CMK (cell line): ENCODE measurements at places on chromosomes 11 and 22.
A peak's percentile ranks its signal among the peaks of the same experiment; 100 is the strongest.

GRCh38 chr22:43520632-43521039 lies 108.8 kb downstream of the MPPED1 start:
- DNase-seq = no peak

GRCh38 chr11:110908401-110909105 lies 196.3 kb upstream of the ARHGAP20 start:
- DNase-seq = no peak

DNA sequence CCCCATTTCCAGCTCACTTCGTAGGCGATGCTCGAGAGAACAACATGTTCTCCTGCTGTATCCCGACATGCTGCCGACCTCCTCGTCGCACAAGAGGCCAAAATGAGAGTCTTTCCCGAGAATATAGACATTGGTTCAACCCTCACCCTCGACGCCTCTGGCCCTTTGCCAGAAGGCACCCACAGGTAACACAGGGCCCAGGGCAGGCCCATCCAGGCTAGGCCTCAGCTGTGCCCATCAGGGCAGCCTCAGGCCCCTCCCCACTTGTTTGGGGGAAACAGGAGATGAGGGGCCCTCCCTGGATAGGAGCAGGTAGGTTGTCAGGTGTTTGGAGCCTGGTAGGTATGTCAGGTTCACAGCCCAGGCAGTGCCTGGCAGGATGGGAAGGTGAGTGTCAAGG lies 2.7 kb upstream of the RGL4 start:
- DNase-seq = no peak

DNA sequence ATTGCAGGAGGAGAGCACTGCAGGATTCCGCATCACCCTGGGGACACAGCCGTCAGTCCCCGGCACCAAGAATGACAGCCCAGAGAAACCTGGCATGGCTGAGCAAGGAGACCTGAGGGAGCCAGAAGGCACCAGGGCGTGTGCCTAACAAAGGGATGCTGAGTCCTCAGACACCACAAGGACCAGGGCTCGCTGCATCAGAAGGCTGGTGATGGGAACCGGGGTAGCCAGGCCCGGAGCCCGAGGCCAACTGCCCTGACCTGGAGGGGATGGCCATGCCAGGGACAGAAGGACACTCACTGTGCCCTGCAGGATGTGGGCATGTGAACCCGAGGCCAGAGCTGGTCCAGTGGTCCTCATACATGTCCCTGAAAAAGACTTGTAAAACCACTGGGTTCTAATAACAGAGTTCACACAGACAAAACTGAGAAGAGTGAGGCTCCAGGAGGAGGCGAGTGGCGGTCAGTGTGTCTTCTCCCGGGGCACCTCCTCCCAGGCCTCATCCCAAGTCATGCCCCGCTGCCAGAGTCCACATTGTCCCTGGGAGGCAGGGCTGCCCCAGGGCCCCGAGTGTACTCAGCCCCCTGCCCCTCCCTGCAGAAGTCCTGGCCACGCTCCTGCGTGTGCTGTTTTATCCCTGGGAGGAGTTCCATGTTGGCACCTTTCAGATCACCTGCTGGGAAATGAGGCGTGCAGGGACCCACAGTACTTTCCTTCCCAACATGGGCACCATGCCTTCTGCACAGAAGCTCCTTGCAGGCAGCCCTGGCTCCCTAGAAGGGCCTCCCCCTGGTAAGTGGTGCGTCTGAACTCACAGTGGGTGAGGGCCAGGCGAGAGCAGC lies 42.5 kb downstream of the TBX1 start:
- no peak for DNase-seq

DNA sequence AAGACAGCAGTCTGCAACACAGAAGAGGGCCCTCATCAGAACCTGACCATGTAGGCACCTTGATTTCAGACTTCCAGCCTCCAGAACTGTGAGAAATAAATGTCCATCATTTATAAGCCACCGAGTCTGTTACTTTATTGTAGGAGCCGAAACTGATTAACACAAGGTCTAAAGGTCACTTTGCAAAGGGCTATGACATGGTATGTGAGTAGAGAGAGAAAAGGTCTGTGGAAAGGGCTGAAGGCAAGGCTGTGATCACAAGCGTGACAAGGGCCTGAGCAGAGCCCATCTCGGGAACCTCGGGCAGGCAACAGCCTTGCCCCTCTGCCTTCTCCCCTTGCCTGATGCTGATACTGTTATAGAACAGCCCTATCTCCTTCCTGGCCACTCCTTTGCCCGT lies 73.4 kb upstream of the TEAD1 start:
- DNase-seq = no peak

DNA sequence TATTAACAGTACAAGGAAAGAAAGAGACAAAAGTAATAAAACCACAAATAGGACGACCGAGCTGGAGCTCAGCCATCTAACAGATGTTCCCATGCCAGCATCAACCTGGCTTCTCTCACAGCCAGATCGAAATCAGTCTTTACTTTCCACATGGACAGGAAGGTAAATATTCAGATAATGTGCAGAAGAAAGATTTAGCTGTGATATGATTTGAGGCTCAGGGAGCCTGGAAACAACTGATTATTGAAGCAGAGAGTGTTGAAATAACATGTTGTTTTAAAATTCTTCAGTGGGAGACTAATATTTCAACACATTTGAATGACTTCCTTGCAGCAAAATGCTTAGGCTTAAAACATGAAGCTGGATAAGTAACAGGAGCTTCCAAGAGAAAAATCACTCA lies 546.8 kb downstream of the ETS1 start:
- DNase-seq = no peak

DNA sequence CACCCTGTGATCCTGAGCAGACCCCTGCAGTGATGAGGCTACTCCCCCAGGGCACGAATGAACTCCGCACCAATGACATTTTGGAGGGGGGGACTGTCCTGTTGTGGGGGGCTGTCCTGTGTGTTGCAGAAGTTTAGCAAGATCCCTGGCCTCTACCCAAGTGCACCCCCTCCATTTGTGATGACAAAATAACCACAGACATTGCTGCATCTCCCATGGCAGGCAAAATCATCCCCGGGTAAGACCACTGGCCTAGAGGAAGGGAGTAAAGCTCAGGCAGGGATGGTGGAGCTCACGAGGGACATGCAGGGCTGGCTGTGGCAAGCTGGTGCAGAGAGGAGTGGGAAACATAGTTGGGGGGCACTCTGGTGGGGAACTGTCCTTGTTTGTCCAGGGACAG lies 40.6 kb downstream of the NECTIN1 start:
- DNase-seq = no peak

GRCh38 chr11:126387857-126388256 lies 32.4 kb downstream of the ST3GAL4 start:
- DNase-seq = no peak

DNA sequence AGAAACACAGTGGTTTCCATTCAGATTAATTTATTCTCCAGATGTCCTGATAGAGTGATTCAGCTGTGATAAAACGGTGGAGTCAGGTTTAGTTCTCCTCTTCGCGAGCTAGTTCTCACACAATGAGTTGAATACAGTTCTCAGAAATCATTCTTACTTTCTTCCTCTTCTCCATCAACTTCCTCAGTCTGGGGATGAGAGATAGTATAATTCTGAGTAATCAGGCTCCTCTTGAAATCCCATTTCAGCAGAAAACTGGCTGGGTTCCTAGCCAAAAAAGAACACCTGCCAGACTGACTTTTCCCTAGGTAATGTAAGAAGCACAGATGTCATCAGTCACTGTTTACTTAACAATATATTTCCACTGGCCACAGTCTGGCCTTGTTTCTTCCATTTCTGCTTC lies 76.7 kb downstream of the SVIP start:
- no peak for DNase-seq

GRCh38 chr11:72347691-72348090 lies 86.6 kb downstream of the CLPB start:
- DNase-seq = no peak

- no peak for DNase-seq
Measured at GRCh38 chr11:125235071-125235471, 70.5 kb downstream of the PKNOX2 start.

DNA sequence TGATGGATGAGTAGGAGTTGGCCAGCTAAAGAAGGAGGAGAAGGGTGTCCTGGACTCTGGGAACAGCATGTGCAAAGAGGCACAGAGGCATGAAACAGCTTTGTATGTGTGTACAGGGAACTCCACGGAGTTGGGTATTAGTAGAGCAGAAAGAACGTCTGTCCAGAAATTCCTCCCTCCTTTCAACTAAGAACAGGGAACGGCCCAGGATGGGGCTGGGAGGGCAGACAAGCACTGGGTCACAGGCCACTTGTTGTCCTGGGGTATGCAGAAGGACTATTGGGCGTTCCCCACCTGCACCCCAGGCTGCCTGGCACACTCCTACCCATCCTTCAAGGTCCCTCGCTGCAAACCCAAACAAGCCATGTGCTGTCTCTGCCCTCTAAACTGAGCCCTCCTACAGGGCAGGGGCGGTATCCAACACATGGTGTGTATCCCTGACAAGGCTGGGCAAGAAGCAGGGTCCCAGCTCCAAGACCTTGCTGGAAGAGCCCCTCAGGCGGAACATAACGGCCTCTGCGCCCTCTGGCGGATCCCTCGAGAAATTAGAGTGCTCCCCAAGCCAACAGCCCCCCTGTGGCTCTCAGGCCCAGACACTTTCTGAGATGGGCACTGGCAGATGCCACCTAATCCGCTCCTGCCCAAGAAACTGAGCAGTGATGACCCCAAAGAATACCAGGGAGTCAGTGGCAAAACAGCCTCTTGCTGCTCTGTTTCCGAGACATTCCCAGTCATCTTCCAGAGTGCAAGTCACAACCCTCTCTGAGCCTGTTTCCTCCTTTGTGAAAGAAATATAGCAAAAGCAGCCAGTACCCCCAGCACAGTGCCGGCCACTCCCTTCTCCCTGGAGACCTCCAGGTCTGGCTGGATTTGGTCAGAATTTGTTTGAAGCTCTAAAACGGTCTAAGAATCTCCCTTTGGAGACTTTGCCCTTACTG lies 1.6 kb upstream of the ELFN2 start:
- DNase-seq = peak; percentile 26

DNA sequence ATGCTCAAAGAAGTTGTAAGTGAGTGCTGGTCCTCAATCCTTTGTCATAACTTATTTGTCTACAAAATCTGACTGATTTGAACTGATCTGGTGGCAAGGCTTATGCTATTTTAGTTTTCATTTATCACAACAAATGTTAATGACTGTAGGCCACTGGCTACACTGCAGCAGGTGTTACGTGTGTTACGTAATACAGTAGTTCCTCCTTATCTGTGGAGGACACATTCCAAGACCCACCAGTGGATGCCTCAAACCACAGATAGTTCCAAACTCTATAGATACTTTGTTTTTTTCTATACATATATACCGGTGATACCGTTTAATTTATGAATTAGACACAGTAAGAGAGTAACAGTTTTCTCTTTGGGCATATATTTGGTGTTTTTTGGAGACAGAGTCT lies 7.0 kb downstream of the MADD start:
- no peak for DNase-seq

DNA sequence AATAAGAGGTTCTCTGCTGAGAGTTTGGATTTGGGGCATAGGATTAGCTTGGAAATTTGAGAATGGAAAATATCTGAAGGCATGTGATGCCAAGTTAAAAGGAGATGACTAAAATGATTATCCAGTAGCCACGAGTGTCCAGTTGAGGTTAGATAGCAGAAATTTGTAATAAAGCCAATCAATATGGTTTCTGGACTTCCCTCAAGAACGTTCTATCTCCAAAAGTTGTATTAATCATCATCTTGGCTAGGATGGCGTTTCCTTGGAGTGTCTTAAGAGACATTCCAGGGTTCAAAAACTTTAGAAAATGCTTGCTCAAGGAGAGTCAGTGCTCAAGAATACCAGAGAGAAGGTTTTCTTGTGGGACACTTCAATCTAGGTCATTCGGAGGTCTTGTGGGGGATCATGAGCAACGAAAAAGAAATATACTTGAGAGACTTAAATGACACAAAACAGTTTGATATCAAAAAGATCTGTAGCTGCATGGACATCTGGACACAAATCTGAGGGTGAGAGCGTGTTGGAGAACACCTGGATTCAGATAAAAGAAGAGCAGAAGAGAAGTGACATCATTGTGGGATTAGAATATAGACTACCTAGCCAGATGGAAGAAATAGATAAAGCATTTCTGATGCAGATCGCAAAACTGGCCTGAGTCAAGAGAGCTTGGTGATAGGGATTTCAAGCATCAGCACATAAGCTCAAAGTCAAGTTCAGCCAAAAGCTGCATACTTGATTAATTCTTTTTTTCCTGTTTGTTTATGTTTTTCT lies 97.7 kb downstream of the ARFGAP2 start:
- DNase-seq = no peak

DNA sequence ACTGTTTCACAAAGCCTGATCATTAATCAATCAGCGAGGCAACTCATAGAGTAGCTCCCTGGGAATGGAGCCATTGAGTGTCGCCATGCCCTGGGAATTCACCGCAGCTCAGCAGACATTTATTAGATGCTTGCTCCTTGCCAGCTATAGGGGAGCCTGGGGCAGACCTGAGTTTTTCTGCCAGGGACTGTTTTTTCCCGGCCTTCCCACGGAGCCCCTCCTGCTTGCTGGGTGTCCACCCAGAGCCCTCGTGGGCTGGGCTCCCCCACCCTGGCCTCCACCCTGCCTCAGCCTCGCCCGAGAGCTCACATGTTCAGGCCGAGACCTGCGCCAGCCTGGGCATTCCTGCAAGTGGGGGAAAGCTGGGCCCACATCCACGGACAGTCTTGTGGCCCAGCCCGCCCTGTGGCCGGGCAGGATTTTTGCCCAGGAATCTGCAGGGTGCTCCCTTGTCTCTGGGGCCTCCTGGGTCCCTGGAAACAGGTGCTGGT lies 64.9 kb downstream of the SMIM38 start:
- DNase-seq = no peak

DNA sequence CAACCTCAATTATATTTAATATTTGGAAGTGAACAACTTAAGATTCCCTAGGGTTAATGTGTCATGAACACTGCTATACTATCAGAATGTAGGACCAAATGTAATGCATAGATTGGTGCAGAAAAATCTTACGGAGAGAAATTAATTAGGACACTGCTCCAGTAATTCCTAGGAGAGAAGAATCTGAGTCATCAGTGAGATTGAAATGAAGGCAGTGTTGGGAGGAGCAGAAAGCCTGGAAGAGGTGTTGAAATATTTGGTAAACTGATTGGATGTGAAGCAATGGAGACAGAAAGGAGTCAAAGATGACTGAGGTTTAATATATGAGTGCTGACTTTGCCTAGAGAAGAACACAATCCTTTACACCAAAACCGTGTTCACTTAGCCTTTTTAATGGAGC lies 836.0 kb downstream of the FAM181B start:
- DNase-seq = no peak

GRCh38 chr11:122202161-122202950 lies 86.3 kb upstream of the BLID start:
- DNase-seq = no peak

DNA sequence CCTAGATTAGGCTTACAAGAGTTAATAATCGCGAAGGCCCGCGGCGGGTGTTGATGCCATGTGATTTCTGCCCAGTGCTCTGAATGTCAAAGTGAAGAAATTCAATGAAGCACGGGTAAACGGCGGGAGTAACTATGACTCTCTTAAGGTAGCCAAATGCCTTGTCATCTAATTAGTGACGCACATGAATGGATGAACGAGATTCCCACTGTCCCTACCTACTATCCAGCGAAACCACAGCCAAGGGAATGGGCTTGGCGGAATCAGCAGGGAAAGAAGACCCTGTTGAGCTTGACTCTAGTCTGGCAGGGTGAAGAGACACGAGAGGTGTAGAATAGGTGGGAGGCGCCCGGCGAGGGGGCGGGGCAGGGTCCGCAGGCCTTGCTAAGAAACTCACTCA lies 65.5 kb downstream of the AAMDC start:
- DNase-seq = no peak

GRCh38 chr11:96026310-96026709 lies 102.4 kb upstream of the MTMR2 start:
- no peak for DNase-seq

GRCh38 chr22:43209971-43210370 lies 23.0 kb upstream of the TTLL12 start:
- DNase-seq = no peak

GRCh38 chr11:122814401-122814800 lies 23.9 kb upstream of the CRTAM start:
- DNase-seq = no peak
